Sciatic nerve (tissue), 2 donors: ENCODE measurements at places on chromosomes 13 and 19. TPM values are rescaled to one million over a fixed set of nuclear protein-coding genes. Genes with fewer than 3 reads are reported as not detected.

DNA sequence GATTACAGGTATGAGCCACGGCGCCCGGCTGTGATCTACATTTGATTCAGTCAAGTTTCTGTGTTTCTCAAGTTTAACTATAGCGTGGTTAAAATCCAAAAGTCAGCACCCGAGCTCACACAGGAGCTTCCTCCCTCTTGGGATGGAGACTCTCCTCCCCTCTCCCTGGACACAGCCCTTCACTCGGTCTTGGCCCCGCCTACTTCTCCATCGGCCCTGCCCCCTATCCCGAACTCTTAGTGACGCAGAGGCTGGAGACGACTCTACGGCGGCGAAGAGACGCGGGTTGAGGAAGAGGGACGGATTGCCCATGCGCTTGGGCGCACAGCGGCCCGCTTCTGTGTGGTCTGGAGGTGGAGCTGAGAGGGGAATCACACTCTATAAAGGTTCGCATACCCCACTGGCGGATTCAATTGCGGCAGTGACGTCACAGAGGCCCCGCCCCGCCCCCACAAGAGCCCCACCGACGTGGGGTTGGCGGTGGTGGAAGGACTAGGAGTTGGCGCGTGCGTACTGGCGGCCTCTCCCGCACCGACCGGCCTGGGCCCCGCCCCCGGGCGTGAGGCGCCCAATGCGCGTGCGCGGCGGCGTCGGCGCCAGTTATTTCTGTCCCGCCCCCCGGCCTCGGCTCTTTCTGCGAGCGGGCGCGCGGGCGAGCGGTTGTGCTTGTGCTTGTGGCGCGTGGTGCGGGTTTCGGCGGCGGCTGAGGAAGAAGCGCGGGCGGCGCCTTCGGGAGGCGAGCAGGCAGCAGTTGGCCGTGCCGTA, at the start of gene TRIM28:
TRIM28 (plus strand) TSS at position 239 of the 765 bp plus-strand sequence. CDS start 694 bp downstream, outside the sequence.
- DNase-seq: peak; percentile 99

DNA sequence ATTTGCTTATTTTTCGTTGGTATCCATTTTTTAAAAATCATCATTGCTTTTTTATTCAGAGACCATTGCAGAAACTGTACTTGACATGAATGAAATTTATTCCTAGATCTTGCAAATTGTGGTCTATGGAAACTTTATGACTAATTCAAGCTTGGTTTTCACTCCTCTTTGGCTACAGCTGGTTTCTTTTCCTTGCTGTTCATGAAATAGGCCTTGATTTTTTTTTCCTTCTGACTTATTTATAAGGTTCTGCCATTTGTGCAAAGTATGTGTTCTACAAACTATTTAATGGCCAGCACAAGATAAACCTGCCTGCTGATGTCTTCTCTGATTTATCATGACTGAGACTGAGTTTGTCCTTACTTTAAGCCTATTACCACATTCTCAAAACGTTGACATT, 764.0 kb upstream of the SLITRK5 start:
- DNase-seq: no peak

DNA sequence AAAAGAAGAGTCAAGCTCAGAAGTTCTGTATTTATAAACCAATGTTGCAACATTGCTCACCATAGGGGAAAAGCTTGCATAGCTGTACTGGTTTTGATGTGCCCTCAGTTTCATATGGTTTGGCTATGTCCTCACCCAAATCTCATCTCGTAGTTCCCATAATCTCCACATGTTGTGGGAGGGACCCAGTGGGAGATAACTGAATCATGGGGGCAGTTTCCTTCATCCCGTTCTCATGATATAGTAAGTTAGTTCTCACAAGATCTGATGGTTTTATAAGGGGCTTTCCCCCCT, 73.9 kb downstream of the TNFRSF19 start:
- no peak for DNase-seq

DNA sequence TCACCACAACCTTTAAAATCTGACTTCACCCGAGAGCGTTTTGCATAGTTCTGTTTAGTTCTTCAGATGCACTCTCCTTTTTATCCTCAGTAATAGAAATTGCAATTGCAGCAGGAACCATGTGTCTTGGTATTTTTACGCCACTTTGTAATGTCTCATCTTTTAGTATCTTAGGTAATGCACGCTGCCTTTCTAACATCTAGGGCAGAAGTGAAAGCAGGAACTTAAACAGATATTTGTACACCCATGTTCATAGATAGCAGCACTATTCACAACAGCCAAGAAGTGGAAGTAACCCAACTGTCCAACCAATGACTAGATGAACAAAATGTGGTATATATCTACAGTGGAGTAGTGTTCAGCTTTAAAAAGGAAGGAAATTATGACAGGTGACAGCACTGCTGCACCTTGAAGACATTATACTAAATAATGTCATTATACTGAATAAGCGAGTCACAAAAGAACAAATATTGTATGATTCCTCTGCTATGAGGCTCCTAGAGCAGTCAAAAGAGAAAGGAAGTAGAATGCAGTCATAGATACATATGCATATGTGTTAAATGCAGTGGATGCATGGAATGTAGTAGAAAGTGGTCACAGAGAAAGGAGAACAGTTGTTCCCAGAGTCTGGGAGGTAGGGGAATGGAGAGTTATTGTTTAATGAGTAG, 105.9 kb upstream of the GJB6 start:
- DNase-seq: no peak

DNA sequence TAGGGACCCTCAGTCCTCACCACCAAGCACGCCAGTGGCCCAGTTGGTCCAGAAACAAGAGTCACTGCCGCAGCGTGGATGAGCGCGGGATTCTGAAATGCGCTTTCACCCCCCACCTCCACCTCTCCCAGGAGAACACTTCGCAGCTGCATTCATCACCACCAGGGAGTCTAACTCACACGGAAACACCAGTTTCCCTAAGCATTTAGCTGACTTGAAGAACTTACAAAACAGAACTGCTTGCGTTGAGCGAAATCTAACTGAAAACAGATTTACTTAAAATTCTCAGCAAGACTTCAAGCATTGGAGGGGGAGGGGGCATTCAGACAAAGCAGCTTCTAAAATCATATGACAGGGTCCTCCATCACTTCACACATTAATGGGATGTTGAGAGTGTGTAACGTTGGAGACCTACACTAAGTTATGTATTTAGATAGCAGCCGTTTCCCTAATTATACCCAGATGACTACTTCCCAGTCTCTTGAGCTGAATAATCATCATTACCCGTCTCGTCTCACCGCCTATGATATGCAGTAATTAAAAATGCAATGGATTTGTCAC, 258.2 kb upstream of the IRS2 start:
- DNase-seq: no peak

DNA sequence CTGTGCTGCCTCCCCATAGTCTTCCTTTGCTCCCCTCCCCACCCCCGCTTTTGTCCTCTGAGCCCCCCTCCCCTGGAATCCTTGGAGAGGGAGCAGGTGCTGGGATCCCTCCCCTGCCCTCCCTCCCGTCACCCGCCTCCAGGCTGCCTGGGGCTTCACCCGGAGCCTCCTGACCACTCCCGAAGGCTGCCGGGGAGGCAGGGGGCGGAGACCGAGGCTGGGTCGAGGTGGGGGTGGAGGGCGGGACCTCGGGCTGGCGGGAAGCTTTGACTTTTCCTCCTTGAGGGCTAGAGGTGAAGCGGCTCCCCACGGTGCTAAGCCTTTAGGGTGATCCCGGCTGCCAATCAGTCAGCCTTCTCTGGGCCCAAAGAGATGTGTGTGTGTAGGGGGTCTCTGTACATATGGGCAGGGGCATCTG, 1.5 kb downstream of the KMT5C start:
- DNase-seq: peak; percentile 84

- no peak for DNase-seq
Observed at GRCh38 chr19:44958090-44958489, 2.9 kb downstream of the CLPTM1 start.

The PLK5 gene
- 0.80 TPM for total RNA-seq

The USE1 gene
- total RNA-seq: 27.4 TPM

The SSC5D gene
- total RNA-seq: 13.5 TPM

The KCNN4 gene
- total RNA-seq: 3.0 TPM

The OXGR1 gene
- total RNA-seq: 0.27 TPM

The KASH5 gene
- total RNA-seq: not detected
